ENCODE measurements at places on chromosomes 16 and 17.

DNA sequence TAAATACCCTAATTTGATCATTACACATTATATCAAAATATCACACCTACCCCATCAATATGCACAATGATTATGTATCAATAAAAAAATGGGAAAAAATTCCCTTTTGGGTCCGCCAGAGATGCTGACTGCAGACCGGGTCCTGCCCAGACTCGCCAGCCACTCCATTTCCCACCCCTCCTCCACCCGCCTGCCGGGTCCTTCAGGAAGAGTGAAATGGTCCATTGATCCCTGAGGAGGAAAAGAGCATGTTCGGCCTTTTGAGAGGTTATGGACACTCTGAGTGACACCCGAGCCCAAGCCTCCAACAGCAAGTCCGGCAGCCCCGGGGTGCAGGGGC is 123.9 kb upstream of the ZFHX3 start:
- DNase-seq, result no peak

- no peak for DNase-seq
Measured at GRCh38 chr17:76527430-76528111, 9.9 kb downstream of the CYGB start.

- no peak for DNase-seq
Measured at GRCh38 chr17:83088909-83089308, 9.5 kb downstream of the METRNL start.

GRCh38 chr16:68085259-68086071 is at the start of gene NFATC3:
NFATC3 (plus strand) TSS chr16:68085370; CDS start chr16:68085682, 312 bp downstream.
- DNase-seq, result peak; percentile 94

- DNase-seq, result no peak
Measured at GRCh38 chr17:70772761-70773160, 603.4 kb downstream of the KCNJ2 start.

DNA sequence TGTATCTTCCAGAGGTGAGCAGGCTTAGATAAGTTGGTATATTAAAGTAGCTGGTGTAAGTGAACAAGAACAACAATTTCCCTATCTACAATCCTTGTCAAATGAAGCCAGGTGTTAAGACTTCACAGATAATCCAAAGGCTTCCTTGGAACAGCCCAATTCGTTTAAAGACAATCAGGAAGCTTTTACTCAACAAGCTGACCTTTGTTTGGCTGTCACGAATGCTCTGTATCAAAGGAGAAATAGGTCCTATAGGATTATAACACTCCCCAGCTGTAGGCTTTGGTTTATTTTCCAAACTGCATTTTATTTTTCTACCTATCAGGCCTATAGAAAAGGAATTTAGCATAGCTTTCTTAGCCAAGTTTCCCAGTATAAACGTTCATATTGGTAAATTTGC is 766.5 kb upstream of the GOT2 start:
- DNase-seq, result no peak

DNA sequence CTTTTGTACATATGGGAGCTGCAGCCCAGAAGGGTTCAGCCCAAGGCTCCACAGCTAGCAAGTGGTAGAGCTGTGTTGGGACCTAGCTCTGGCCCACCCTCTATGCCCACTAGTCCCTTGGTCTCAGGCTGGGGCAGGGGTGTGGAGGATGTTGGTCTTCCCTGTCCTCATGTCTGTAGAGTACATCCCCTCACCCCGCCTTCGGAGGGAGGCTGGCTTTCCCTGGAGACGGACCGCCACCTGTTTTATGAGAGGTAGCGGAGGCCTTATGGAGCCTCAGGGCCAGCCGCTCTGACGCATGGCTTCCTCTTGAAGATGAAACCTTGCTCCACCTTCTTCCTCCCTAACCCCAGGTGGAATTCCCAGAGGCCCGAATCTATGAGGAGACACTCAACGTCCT is 8.4 kb downstream of the TNFAIP1 start:
- no peak for DNase-seq

DNA sequence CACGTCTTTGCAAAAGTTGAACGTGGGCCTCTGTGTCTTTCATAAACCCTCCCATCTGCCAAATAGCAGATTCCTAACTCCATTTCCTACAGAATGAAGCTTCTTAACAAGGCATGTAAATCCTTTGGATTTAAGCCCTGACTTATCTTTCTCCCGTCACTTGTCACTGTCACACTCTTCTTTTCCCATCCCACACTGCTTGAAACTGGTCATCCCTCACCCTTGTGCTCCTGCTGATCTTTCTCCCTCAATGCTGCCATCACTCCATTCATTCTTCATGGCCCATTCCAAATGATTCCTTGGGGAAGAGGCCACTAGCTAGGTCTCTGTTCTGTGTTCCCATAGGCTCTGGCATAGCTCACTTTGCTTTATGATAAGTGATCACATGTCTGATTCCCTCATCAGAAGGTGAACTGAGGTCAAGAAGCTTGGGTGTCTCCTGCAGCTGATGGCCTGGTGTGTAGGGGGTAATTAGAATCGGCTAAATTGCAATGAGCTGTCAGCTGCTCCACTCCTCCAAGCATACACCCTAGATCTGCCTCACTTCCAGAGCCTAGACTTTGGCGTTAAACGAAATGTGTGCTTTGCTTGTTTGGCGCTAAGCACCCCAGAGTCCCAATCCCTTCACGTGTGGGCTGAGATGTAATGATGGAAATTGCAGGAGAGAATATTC is 61.7 kb downstream of the PECAM1 start:
- no peak for DNase-seq

DNA sequence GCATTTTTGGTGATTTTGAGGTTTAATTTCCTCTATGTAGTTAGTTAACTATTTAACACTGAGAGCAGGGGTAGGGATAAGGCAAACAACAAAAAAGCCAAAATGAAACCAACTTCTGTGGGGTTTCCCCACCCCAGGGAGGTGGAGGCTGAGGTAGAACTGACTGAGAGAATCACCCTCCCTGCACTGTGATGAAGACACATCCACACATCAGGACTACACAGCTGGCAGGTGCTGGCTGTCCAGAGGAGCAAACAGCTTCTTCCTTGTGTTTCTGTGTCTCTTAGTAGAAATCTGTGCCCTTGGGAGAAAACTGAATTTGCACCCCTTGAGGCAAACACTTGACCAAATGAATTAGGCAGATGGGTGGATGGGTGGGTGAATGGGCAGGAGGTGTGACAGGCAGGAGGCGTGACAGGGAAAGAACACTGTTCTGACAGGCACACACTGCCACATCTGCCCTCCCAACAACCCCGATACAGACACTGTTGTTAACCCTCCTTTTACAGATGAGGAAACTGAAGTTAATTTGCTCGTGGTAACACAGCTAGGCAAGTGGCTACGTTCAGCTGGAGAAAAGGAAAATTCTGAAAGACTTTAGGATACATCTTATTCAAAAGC is 62.9 kb upstream of the AMZ2 start:
- no peak for DNase-seq

DNA sequence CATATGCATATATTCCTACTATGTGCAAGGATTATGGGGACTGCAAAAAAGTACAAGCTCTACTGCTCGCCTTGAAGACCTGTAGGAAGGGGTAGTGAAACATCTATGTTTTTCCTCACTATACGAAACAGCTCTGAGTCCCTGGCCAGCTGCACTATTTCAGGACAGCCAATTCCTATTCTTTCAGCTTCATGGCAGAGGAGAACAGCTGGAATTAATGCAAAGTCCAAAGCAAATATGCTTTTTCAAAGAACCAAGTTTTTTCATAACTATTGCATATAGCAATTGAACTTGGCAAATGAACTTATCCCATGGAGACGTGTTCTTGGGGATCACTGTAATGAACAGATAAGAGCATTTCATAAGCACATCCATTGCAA is 122.3 kb downstream of the SPACA3 start:
- no peak for DNase-seq

- DNase-seq, result peak; percentile 75
Measured at GRCh38 chr16:89505204-89506112, 2.7 kb upstream of the SPG7 start.

GRCh38 chr16:30004811-30005242 is 6.0 kb downstream of the DOC2A start:
- DNase-seq, result no peak

DNA sequence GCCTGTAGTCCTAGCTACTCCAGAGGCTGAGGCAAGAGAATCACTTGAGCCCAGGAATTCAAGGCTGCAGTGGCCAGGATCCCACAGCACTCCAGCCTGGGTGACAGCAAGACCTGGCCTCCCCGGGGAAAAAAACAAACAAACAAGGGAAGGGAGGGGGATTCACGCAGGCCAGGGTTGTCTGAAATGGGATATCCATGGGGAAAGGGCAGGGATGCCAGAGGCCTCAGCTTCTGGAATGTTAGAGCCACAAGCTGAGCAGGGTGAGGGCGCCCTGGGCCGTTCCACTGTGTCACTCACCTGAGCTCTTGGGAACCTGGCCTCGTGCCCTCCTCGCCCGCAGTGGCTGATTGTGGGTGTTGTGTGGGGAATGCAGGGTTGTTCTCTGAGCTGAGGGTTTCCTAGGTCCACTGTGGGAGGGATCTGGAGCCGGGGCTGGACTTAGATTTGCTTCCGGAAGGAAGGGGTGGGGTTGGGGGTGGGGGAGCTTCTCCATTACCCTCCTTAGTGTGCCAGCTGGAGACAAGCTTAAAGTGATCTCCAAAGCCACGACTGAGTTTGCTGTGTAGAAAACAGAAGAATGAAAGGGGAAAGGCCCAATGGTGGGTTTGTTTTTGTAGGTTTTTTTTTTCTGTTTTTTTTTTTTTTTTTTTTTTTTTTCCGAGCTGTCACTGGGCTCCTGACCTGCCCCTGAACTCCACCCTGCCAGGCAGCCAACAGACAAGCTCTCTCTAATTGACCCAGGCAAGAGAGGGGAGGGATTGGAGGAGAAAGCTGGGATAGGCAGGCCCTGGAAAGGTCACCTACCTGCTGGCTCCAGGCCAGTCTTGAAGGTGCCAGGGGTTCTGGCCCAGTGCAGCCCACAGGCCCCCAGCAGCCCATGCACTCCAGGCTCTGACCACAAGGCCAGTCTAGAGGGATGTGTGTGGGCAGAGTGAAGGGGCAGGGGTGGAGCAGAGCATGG is at the start of gene SULT1A1:
TSS of gene SULT1A1 (minus strand) at position 414 of the 964 bp plus-strand sequence. CDS start 1,189 bp downstream, outside the sequence.
- no peak for DNase-seq

DNA sequence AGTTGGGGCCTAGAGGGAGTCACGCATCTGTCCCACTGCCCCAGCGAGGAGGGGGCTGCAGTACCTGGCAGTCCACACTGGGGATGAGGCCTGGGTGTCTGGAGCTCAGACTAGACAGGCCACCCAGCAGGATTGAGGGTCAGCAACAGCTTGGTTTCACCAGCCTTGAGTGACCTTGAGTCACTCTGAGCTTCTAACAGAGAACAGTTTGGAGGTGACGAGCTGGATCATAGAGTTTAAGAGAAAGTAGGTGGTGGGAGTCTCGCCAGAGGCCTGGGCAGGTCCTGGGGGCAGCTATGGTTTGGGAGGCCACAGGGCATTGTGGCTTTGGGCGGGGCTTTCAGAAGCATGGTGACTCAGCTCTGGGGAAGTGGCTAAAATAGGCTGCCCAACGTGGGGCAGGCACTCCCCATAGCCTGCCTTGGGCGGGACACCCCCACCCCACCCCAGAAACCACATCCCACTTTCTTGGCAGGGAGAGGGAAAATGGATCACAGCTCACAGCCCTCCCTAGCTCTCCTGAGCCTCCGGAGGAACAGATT is 20.5 kb downstream of the CDC42EP4 start:
- DNase-seq, result no peak

GRCh38 chr16:63568164-63568563 is 1531.9 kb upstream of the CDH8 start:
- DNase-seq, result no peak

GRCh38 chr16:51062039-51062438 is 89.0 kb downstream of the SALL1 start:
- DNase-seq, result no peak

GRCh38 chr17:57993471-57994365 is 5.7 kb upstream of the VEZF1 start:
- DNase-seq, result no peak

- DNase-seq, result no peak
Measured at GRCh38 chr17:63150994-63151464, 185.0 kb downstream of the TANC2 start.

GRCh38 chr17:60089096-60089806 is 10.5 kb upstream of the HEATR6 start:
- DNase-seq, result no peak

- DNase-seq, result no peak
Measured at GRCh38 chr16:81388357-81388756, 56.3 kb upstream of the CMIP start.

GRCh38 chr16:85125570-85126393 is 13.5 kb upstream of the CIBAR2 start:
- no peak for DNase-seq

DNA sequence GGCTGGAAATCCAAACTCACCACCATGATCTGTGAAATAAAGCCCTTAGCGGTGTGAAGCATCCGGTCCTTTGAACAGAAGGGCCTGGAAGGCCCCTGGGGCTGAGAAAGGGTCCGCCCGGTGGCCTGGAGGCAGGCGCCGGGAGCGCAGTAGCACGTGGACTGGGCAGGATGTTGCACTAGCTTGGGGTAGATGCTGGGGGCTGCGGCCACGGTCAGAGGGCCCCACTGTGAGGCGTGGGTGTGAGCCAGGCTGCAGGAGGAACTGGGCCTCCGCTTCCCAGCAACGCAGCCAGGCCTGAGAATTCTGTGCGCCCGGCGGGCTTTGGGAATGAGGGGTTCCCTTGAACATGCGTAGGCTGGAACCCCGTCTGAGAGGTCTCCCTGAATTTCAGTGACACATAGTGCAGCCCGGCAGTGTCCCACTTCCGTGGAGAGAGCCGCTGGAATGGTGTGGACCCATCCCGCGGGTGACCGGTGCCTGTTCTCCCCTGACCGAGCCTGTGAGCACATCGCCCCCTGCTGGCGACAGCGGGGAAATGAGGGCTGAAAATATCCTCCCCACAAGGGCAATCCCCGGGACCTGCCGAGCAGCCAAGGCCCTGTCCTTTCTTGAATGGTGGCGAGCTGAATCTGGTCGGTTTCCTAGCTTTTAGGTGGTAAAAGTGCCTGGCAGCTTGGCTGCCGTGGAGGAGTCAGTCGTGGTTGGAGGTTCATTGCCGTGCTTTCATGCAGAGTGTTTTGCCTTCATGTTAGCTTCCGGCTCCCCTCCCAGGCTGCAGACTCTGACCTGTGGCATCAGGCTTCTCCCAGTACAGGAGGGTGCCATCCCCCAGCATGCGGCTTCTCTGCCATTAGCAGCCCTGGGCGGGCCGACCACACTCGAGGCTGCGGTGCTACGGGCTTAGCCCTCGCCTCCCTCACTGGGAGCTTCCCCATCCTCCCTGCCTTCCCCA is 43.8 kb downstream of the DNAJA2 start:
- peak; percentile 24 for DNase-seq

- no peak for DNase-seq
Measured at GRCh38 chr16:85491058-85491771, 121.9 kb upstream of the GSE1 start.

DNA sequence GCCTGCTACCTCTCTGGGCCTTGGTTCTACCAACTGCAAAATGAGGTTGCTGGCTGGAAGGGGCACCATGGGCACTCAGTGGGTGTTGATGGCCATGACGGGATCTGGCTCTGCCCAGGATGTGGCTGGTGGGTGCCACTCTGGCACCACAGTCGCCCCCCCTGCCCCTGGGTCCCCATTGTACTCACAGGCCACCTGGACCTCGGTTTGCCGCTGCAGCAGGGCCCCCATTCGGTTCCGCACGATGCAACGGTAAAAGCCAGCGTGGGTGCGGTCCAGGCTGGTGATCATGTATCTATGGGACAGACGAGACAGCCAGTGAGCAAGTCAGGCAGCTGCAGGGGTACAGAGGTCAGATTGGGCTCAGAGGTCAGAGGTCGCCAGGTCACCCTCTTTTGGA is 160.1 kb upstream of the CDC42EP4 start:
- DNase-seq, result no peak

GRCh38 chr16:20791923-20792612 is 14.2 kb downstream of the ERI2 start:
- no peak for DNase-seq
